ENCODE measurements at places on chromosomes 4 and X.

DNA sequence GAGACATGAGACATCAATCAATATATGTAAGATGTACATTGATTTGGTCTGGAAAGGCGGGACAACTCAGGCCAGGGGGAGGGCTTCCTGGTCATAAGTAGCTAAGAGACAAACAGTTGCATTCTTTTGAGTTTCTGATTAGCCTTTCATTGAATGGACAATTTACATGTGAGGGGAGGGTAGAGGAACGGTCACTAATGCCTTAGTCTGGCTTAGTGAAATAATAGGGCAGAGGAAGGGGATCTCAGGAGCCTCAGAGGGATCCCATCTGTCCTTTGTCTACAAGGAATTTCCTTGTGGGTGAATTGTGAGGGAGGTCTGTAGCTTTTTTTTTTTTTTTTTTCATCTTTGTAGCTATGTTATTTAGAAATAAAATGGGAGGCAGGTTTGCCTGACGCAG is 88.3 kb downstream of the GK start:
- DNase-seq, result no peak

DNA sequence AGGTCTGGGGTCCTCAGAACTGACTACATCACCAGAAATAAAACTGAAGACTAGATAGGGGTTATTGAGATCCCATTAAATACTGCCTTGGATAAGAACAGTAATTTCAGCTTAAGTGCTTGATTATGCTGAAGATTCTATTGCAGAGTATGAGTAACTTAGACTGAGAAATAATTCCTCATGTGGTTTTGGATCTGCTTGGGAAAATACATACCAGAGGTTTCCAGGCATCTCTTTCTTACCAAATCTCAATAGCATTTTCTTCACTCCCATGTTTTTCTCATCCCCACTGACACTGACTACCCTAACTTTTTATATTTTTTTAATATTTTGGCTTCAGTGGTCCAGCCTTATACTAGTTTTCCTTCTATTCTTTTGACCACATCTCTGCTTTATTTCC is 92.0 kb upstream of the TEX13D start:
- DNase-seq, result no peak

DNA sequence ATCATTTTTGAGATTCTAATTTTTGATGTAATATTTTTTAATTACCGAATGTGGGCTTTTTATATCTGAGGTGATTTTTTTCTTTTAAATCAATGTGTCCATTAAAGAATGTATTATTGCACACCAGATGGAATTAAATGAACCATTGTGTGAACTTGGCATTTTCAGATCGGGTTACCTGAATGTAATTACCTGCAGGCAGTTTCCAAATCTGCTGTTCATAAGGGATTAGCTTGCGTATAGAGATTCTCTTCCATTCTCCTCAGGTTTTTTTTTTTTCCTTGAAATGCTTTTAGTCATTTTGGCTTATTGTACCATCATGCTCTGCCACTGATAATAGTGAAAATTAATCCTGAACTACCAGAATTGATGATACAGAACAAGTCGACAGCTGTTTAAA is 511.5 kb upstream of the ATOH1 start:
- peak; percentile 69 for DNase-seq

GRCh38 chr4:75715105-75715799 is 9.1 kb upstream of the USO1 start:
- DNase-seq, result no peak

- no peak for DNase-seq
Observed at GRCh38 chrX:121014826-121015225, 29.3 kb upstream of the CT47A1 start.

GRCh38 chrX:132467989-132468388 is 20.8 kb downstream of the MBNL3 start:
- DNase-seq, result no peak

GRCh38 chr4:39456946-39457763 is 1.6 kb downstream of the RPL9 start:
- DNase-seq, result no peak

All from DMS 273 treated with DMSO at 0.1 percent for 48 hours (cell line).